ENCODE measurements at places on chromosomes 1 and 21.

GRCh38 chr1:23529146-23530086 is 1.6 kb downstream of the E2F2 start:
- DNase-seq, result no peak

DNA sequence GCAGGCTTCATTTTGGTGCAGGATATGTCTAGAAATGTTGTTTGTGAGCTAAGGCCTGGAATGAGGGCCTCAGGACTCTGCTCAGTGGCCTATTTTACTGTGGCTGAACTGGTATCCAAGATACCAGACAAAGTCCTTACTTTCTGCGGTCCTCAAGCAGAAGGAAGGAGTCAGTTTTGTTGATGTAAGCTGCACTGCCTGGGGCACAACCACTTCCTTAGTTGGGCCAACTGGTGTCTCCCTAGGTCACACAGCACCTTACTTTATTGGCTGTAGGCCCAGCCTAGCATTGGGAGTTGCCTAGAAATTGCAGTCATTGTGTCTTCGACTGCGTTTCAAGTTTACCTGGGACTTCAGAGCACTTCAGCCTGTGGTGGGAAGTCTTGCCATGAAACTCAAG is 1322.7 kb downstream of the AMY1C start:
- no peak for DNase-seq

- peak; percentile 43 for DNase-seq
Observed at GRCh38 chr1:183734543-183735036, 70.3 kb upstream of the RGL1 start.

DNA sequence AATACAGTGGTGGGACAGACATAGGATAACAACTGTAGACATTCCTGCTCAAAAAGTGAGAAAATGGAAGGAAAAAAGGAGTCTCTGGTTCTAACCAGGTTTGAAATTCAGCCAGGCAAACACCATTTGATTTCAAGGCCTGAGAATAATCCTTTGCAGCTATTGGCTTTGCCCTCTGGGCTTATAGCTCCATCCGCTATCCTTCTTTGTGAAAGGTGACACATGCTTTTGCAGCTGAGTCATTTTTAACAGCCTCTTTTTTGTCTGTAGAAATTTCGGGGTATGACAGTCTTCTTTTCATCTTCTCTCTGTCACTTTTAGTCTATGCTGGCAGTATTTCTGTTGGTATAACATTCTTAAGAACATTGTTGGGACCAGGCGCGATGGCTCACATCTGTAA is 16.2 kb downstream of the SDHC start:
- no peak for DNase-seq

- DNase-seq, result no peak
Observed at GRCh38 chr1:204616641-204617040, 68.9 kb downstream of the LRRN2 start.

DNA sequence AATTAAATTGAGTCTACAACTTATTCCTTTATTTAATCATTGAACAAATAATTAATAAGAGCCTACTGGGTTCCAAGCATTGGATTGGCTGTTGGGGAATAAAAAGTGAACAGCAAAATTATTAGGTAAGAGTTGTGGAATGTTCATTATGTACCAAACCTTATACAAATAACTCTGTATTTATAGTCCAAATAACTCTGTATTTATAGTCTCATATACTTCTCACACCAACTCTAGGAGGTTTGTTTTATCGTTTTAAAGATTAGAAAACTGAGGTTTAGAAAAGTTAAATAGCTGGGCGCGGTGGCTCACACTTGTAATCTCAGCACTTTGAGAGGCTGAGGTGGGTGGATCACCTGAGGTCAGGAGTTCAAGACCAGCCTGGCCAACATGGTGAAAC is 40.6 kb downstream of the RGS2 start:
- no peak for DNase-seq

- DNase-seq, result no peak
Observed at GRCh38 chr1:71046891-71047634, 553 bp downstream of the PTGER3 start.

- no peak for DNase-seq
Observed at GRCh38 chr1:233505130-233505529, 108.8 kb upstream of the KCNK1 start.

DNA sequence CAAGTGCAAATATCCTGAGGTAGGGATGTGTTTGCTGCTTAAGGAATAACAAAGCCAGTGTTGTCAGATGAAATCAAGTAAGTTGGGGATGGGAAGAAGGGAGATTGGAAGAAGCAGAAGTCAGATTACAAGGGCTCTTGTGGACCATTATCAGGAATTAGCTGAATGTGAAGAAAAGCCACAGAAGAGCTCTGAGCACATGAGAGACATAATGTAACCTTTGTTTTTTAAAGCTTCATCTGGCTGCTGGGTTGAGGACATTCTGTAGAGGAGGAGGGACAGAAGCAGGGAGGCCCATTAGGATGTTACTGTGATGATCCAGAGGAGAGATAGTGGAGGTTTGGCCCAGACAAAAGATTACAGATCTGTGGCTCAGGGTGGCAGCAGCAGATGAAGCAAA is 111.7 kb downstream of the DUSP10 start:
- DNase-seq, result no peak

DNA sequence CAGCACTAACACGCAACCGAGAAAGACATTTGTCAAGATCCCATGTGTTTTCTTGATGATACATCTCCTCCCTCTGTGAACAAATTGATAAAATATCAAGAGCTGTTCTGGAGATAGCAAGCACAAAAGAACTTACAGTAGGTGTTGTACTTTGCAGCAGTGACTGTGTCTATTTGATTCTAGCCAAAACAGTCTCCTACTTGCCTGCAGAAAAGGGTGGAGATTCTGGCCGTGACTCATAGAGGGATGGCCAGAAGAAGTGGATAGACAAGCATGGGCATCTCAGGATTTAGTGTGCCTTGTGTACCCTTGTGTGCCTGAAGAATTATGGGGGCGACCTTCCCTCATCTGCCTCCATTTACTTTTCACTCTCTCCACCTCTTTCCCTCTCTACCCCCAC is 458.4 kb upstream of the LRRC7 start:
- no peak for DNase-seq

GRCh38 chr1:174217787-174218574 is 58.7 kb downstream of the RABGAP1L start:
- peak; percentile 53 for DNase-seq

- DNase-seq, result no peak
Observed at GRCh38 chr1:15708486-15709137, 24.5 kb downstream of the PLEKHM2 start.

GRCh38 chr1:27428316-27429028 is 36.0 kb downstream of the GPR3 start:
- peak; percentile 7 for DNase-seq

DNA sequence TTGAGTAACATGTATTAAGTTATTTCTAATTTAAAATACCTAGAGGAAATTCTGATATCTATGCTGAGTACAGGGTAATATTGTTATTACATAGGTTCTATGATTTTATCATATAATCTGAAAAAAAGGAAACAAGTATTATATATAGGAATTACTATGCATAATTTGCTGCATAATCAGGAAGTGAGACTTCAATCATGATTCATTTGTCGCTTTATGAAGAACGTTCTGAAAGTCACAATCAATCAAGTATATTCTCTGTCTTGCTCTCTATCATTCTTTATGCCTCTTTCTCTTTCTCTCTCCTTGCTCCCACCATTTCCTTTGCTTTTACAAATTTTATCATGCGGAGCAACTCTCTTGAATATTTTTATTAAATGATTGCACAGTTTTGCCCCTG is 1130.3 kb downstream of the PLA2G4A start:
- DNase-seq, result no peak

DNA sequence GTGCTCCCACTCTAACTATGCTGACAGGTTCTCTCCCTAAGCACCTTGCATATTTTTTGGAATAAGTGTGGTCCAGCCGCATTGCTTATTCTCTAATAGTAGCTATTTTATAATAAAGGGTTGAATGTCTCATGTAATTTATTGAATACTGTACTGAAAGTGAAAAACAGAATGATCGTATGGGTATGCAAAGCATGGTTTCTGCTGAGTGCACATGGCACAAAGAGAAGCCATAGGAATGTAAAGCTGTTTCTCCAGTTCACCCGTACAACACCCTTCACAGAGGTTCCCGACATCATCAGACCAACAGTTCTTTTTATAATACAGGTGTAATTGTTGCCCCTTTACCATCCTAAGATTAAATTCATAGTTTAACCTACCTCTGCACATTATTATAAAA is 8.9 kb upstream of the HAO2 start:
- DNase-seq, result peak; percentile 87

DNA sequence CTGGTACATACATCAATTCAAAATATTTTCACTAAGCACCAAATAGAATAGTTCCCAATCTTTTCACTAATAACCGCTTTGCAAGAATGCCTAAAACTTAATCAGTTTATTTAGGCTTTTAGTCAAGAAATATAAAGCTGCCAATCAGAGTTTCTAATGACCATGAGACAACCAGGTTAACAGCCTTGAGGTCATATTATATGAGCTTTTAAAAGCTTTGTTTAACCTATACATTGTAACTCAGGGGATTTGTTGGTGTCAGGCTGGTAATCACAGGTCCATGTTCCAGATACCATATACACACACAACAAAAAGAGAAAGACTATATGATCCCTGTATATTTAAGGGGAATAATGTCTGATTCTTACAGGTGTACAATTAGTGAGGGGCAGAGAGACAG is 246.2 kb upstream of the ADGRL2 start:
- no peak for DNase-seq

DNA sequence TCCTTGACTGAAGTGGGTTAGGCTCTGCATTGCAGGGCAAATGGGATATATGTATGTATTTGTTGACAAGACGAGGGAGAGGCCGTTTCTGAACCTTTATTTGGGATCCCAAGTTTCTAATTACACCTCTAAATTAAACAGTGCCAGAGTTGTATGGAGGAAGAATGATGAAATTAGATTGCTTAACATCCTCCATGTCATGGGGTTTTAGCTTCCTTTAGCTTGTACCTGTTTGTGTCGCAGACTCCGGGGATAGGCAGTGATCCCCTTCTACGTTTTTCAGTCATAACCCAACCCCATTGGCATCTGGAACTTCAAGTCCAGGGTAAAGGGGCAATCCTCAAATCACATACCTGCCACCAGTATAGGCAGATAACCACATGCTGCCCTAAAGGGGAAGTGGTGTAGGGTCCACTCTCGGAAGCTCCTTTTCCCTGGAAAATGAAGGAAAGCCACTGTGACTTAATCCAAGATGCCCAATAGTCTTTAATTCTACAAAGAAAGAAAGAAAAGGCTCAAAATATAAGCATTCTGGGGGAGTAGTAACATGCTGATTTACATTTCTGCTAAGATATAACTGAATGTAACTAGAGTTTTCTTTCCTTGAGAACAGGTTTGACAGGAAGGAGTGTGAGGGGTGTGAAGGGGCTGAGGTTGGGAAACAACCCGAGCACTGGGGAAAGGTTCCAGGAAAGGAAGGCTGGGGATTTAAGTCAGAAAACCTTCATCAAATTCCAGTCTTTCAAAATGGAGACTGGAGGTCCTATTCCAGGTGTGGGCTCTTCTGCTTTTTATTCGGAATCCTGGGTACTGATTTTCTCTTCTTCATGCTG is 77.6 kb downstream of the RGL1 start:
- DNase-seq, result no peak

DNA sequence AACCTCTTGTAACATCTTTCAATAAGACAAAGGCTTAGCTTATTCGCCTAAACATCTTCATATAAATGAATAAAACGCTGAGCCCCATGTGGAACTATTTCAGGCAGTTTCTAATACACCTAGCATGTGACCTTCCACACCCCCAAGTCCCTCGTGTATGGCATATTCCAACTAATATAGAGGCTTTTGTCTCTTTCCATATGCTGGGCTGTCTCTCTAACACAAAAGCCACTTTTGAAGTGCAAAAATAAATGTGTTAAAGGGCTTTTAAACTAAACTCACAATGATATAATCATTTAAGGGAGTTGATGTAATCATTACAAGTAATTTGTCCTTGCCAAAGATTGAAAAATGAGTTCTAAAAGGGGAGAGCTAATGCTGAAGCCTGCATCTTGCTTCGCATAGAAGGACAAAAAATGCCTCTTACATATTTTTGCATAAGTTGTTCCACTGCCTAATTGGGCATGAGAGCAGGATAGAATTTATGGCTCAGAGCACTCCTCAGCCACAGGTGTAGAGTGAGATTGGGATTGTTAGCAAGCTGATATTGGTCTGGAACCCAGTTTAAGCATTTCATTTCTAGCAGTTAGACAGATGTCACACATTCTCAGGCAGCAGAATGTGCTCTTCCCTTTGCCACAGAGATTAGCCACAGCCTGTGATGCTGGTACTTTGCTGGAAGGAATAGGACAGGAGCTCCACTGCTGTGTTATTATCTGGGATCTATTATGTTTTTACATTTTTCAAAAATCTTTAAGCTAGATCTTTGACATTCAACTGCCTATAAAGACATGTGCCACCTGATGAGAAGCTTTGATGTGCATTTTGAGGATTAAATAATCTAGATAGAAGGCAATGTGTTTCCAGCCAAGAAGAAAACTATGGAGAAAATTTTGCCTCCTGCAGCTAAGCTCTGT is 1044.4 kb downstream of the ADGRL2 start:
- DNase-seq, result peak; percentile 19

All from NCI-H526 treated with DMSO at 0.1 percent for 48 hours (cell line).